ENCODE measurements at places on chromosomes 6 and 20. TPM values are rescaled to one million over a fixed set of nuclear protein-coding genes. Genes with fewer than 3 reads are reported as not detected.
A peak's percentile ranks its signal among the peaks of the same experiment; 100 is the strongest.

HLA-DQB1 gene
- 94.9 TPM for total RNA-seq

IRF4 gene
- total RNA-seq, result 3.7 TPM

BPIFB1 gene
- 0.67 TPM for total RNA-seq

SMLR1 gene
- total RNA-seq, result not detected

RSPO3 gene
- total RNA-seq, result 6.2 TPM

FABP7 gene
- total RNA-seq, result not detected

- no peaks in the 10 kb centered on the region for H3K4me1 ChIP-seq
- H3K27me3 ChIP-seq, result no peaks in the 10 kb centered on the region
- no peaks in the 10 kb centered on the region for H3K36me3 ChIP-seq
- no peak overlapping the region for H3K27ac ChIP-seq
These were observed 84.8 kb downstream of the LRRC1 start for GRCh38 chr6:53879608-53880007.

DNA sequence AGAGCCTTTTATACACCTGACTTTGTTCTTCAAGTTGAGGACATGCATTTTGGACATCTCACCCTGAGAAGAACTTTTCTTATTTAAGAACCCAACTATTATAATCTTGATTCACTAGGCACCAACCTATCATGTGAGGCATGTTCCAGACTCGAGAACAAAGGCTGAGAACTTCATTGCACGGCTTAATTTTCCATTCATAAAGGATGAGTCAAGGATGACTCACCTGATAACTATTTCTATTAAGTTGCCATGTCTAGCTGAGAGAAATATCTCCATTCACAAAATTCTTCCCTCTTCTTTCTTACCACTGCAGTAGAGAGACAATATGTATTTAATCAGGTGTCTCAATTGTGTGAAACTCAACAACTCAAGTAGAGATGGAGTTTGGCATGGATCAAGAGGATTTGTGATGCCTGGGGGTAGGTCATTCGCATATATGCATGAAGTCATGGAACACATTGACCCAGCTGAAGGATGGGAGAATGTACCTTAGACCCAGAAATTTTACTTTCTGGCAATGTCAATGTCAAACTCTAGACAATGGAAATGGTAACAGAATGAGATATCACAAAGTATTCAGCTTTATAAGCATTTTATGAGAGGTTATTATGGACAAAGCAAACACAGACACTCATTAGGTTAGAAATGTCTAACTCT is 208.7 kb upstream of the PRND start:
- no peaks in the 10 kb centered on the region for H3K4me1 ChIP-seq
- no peak overlapping the region for H3K27ac ChIP-seq
- DNase-seq, result no peak
- no peaks in the 10 kb centered on the region for H3K36me3 ChIP-seq
- no peaks in the 10 kb centered on the region for H3K27me3 ChIP-seq
- no peak overlapping the region for H3K4me3 ChIP-seq

- no peaks in the 10 kb centered on the region for H3K27me3 ChIP-seq
- no peak overlapping the region for H3K4me3 ChIP-seq
- no peak for DNase-seq
- H3K27ac ChIP-seq, result no peak overlapping the region
These were observed 66.3 kb upstream of the MPC1 start for GRCh38 chr6:166449036-166449435.

DNA sequence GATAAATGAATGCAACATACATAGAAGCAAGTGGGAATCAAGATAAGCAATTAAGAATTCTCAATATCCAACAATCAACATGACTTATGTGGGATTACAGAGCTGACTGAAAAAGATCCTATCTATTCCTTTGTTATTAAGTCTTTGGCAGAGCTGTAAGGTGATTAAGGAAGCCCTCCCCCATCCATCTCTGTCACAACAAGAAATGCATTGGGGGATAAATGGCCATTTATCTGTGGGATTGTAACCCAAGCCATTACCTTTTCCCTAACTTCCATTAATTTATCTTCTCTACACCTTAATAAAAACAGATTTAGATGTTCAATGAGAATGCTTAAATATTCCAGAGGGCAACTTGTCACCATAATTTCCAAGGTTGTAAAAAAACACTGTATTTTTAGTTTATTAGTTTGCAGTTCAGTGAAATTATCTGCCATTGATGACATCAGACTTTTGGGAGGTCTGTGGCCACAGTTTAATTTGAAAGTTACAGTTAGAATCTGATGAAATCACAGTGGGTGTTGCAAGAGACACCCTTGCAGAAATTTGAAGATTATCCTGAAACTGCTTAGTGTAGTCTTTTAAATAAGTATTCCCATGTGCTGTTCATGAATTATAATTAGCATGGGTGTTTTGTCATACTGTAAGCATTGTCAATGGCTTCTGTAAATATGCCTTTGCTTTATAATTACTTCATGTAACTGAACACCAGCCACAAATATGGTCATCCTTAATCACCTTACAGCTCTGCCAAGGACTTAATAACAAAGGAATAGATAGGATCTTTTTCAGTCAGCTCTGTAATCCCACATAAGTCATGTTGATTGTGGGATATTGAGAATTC is 49.4 kb upstream of the FYN start:
- no peak overlapping the region for H3K27ac ChIP-seq
- H3K36me3 ChIP-seq, result no peaks in the 10 kb centered on the region
- no peaks in the 10 kb centered on the region for H3K4me1 ChIP-seq
- DNase-seq, result no peak

DNA sequence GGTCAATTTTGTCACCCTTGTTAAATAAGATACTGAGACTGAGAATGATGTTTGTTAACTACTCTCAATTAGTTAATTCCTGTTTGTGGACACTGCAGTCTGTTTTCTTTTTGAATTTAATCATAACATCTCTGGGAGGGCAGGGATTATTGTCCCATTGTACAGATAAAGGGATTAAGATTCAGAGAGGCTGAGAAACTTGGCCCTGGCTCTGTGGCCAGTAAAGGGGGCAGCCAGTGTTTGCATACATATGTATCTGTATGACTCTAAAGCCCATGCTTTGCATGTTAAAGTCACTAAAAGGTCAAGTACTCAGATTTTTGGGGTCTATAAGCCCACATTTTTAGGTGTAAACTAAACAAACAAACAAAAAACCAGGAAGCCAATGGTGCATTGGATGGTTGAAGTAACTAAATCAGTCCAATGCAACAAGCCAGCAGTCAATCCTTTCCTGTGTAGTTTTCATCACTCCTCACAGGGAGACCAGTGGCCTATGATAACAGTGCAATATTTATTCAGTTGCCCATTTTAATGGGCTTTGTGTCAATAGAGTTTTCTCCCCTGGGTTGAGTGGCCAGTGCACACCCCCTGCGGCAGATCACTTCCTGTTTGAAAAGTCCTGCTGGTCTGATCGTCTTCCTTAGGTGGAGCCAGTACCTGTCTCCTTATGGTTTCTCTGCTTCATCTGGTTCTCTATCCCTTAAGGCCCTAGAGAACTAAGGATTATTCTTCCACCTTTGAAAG is 106.7 kb downstream of the SLX4IP start:
- H3K4me1 ChIP-seq, result peaks cover 6% of the 10 kb centered on the region
- DNase-seq, result no peak
- H3K4me3 ChIP-seq, result no peak overlapping the region
- no peaks in the 10 kb centered on the region for H3K36me3 ChIP-seq

- H3K4me3 ChIP-seq, result no peak overlapping the region
- H3K36me3 ChIP-seq, result no peaks in the 10 kb centered on the region
- H3K4me1 ChIP-seq, result no peaks in the 10 kb centered on the region
These were observed 1.4 kb downstream of the MLN start for GRCh38 chr6:33802186-33802958.

- H3K4me1 ChIP-seq, result peaks cover 8% of the 10 kb centered on the region
- no peak overlapping the region for H3K27ac ChIP-seq
- H3K27me3 ChIP-seq, result no peaks in the 10 kb centered on the region
- no peaks in the 10 kb centered on the region for H3K36me3 ChIP-seq
- no peak overlapping the region for H3K4me3 ChIP-seq
- no peak for DNase-seq
These were observed 7.3 kb downstream of the ZC3H12D start for GRCh38 chr6:149477544-149477943.

- no peak for DNase-seq
- H3K4me3 ChIP-seq, result no peak overlapping the region
These were observed 243.1 kb upstream of the PREP start for GRCh38 chr6:105645958-105646357.

- no peak overlapping the region for H3K27ac ChIP-seq
- H3K36me3 ChIP-seq, result no peaks in the 10 kb centered on the region
- H3K27me3 ChIP-seq, result no peaks in the 10 kb centered on the region
- no peak overlapping the region for H3K4me3 ChIP-seq
These were observed 90.5 kb downstream of the GRM4 start for GRCh38 chr6:34055223-34055933.

GRCh38 chr6:87860902-87861301 is 158.9 kb upstream of the AKIRIN2 start:
- no peak overlapping the region for H3K4me3 ChIP-seq
- no peak for DNase-seq
- H3K4me1 ChIP-seq, result no peaks in the 10 kb centered on the region
- no peaks in the 10 kb centered on the region for H3K36me3 ChIP-seq

GRCh38 chr6:117503211-117503610 is 20.7 kb downstream of the DCBLD1 start:
- H3K4me1 ChIP-seq, result peaks cover 15% of the 10 kb centered on the region
- peaks cover 16% of the 10 kb centered on the region for H3K36me3 ChIP-seq
- H3K4me3 ChIP-seq, result no peak overlapping the region
- no peaks in the 10 kb centered on the region for H3K27me3 ChIP-seq
- no peak for DNase-seq
- no peak overlapping the region for H3K27ac ChIP-seq

DNA sequence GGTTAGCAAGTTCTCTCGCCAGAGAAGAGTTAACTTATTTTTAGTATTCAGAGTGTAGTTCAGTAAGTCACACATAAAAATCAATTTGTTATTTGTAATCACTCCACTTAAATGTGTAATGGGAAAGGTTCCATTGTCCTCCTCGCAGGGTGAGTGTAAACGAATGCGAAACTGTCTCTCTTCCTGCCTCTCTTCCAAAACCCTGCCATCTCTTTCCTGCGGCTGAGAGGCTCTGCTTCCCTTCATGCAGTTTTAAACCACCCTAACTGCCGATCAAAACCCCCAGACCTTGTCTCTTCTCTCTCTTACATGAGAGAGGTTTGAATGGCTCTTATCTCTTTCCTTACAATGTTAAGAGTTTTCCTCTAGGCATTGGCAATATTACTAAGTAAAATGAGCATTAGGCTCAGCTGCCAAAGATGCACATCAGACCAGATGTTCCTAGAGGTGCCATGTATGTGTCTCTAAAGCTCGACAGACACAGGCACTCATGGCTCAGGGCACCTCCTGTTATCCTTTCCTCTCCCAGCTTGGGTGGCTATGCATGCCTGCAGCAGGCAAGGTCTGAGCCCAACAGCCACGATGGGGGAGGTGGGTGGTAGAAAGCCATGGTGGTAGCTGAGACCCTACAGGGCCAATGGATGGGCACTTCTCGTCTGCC is 91.2 kb downstream of the JARID2 start:
- H3K4me1 ChIP-seq, result peaks cover 21% of the 10 kb centered on the region
- DNase-seq, result no peak
- H3K4me3 ChIP-seq, result no peak overlapping the region
- H3K36me3 ChIP-seq, result no peaks in the 10 kb centered on the region
- H3K27me3 ChIP-seq, result no peaks in the 10 kb centered on the region
- no peak overlapping the region for H3K27ac ChIP-seq

- no peaks in the 10 kb centered on the region for H3K36me3 ChIP-seq
- H3K27ac ChIP-seq, result no peak overlapping the region
- DNase-seq, result no peak
- H3K4me3 ChIP-seq, result no peak overlapping the region
- H3K27me3 ChIP-seq, result peaks cover 4% of the 10 kb centered on the region
- H3K4me1 ChIP-seq, result no peaks in the 10 kb centered on the region
These were observed 968.4 kb upstream of the SLC35B3 start for GRCh38 chr6:9403736-9404135.

DNA sequence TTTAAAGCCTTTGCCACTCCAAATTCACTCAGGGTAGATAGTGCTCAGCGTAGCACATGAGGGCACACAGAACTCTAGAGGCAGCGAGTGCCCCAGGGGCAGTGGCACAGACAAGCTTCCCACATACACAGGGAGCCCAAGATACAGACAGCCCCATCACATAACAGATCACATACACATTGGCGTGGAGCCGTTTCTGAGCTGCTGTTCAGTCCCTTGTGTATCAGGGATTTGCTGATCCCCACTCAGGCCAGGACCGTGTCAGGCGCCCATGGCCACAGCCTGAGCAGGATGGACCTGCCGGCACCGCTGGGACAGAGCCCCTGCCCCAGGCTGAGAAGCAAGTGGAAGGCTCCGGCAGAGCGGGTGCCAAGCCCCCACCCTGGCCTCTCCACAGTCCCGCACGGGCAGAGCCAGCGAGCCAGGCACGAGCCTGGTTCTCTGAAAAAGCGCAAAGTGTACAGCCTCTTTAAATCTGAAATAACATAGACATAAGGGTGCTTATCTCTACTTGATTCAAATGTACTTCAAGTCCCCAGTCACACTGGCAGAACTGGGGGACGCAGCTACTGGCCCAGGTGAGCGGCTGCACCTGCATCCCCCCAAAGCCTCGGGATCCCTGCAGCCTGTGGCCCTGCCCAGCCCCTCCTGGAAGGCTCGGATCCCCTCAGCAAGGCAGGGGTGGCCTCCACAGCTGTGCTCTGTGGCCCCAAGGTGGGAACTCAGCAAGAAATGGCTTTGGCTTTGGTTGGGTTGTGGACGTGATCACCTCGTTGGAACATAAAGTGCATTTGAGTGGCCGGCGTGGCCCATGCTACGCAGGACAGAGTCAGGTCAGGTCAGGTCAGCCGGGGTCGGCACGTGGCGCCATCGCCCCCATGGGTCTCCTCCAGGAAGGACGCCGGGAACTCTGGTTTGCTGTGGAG is 231.3 kb downstream of the ERMARD start:
- peak; percentile 63 for DNase-seq
- peaks cover 6% of the 10 kb centered on the region for H3K4me1 ChIP-seq
- peaks cover 9% of the 10 kb centered on the region for H3K27me3 ChIP-seq

DNA sequence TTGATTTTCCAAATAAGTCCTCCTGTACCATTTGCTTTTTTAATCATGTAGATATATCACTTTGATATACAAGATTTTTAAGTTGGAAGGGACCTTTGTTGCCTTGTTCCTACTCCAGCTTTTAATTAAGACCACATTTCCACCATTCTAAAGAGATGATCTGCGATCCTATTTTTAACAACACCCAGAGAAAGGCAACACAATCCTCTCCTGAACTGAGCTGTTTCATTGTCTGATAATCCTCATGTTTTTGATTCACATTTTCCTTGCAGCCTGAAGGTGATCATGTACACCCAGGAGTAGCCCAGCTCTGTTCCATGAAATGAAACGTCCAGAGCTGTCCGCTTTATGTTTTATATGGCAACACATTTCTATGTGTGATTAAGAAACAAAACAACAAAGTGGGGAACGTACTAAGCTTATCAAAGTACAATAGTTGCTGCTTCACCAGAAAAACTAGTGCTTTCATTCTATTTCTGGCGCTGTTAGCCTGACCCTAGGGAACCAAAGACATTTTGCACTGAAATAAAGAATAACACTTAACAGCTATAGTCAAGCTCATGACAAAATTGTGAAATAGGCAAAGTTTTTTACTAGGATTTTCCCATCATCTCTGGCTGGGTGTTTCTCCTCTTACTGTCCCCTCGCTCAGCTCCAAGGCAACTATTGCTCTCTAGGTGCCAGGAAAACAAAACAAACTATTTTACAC is 22.6 kb upstream of the TRAF3IP2 start:
- no peak for DNase-seq
- no peaks in the 10 kb centered on the region for H3K36me3 ChIP-seq
- H3K27me3 ChIP-seq, result no peaks in the 10 kb centered on the region

Data from upper lobe of right lung (tissue), 1 donor.